GM23248 (cell line): ENCODE measurements at places on chromosomes 11 and 22.

GRCh38 chr11:9277176-9277575 is 12.0 kb upstream of the DENND5A start:
- DNase-seq: no peak

DNA sequence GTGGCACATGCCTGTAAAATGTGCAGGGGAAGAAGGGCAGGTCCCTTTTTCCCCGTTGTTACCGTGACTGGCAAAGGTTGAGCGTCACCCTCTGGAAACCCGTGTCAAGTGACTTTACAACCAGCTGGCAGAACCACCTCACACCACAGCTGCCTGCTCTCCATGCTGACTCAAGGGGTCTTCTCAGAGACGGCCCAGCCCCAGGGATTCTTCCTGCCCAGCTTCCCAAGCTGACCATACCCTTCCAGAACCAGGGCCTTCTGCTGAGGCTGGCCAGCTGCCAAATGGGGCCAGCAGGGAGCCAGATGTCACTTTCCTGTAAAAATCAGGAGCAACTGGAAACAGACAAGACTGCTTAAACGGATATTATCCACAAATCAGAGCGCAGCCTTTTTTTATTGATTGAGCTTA is 6.3 kb downstream of the PC start:
- no peak for DNase-seq

DNA sequence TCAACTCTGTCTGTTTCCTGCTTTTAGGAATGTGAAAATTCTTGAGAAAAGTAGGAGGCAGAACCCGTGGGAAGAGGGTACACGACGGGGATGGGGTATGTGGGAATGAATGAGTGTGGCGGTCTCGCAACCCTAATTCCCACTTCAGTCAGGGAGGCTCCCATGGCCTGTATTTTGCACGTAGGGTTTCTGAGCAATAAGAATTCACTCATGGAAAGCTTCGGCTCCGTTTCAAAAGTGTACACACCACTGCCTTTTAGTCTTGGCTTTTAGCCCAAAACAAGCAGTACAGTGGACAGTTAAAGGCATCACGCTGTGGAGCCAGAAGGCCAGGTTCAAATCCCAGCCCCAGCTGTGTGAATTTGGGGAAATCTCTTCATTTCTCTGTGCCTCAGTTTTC is 116.7 kb downstream of the MN1 start:
- DNase-seq: peak; percentile 12

DNA sequence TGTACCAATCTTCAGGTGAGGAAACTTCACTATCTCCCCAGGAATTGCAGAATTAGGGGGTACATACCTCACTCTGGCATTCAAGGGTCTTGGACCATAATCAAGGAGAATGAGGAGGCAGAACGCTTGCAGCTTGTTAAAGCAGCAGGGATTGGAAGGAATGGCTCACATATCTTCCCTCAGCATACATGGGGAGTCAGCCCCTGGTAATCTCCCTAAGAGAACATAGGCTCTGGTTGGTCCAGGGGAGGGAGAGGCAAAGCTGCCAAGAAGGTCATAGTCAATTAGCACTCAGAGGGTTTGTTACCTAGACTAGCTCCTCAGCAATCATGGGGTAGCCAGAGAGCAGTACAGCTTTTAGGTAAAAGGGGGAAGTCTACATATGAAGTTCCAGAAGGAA is 256.8 kb downstream of the INSC start:
- DNase-seq: no peak

DNA sequence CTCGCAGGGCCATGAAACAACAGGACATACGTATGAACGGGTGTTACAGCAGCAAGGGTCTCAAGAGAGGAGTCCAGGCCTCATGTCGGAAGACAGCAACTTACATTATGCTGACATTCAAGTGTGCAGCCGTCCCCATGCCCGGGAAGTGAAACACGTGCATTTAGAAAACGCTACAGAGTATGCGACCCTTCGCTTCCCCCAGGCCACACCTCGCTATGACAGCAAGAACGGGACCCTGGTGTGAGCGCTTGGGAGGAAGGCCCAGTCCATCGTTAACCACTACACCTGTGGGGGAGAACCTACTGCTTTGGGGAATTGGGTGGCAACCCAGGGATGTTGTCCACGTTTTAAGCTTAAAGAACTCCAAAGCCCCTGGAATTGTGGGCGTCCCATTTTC is 7.2 kb downstream of the C11orf52 start:
- DNase-seq: no peak
